ENCODE measurements at places on chromosomes 5 and 9.

- no peak for DNase-seq
Observed at GRCh38 chr5:172278356-172278755, 5.2 kb downstream of the UBTD2 start.

DNA sequence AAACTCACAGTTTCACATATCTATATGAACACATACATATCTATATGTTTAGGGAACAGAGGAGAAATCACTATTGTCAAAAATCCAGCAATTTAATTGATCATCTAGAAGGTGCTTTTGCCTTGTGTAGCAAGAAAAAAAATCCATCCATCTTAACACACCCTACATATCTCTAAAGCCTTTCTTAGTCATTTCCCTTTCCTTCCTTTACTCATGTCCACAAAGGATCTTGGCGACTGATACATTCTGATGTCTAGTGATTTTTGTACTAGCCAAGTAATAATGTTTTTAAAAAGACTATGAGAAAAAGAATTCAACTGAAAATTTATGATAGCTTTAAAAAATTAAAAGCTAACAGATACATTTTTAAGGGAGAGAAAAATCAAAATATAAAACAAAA, 22.5 kb downstream of the ZDHHC21 start:
- DNase-seq, result no peak

GRCh38 chr9:7653262-7653661, 146.3 kb downstream of the DMAC1 start:
- no peak for DNase-seq

GRCh38 chr9:106737516-106737915, 125.5 kb upstream of the ZNF462 start:
- DNase-seq, result no peak

GRCh38 chr9:127245637-127246164, 18.9 kb upstream of the GARNL3 start:
- no peak for DNase-seq

- no peak for DNase-seq
Observed at GRCh38 chr5:55454282-55454681, 80.5 kb downstream of the PLPP1 start.

- no peak for DNase-seq
Observed at GRCh38 chr5:157772127-157772526, 28.6 kb downstream of the LSM11 start.

GRCh38 chr9:91035825-91036208, 234.2 kb downstream of the SYK start:
- no peak for DNase-seq

Measured in CD4-positive, alpha-beta T cell treated with Interleukin-4 for 4 hours (primary cell).